Gastroesophageal sphincter (tissue), 4 donors: ENCODE measurements at places on chromosomes 7 and 10. TPM values are rescaled to one million over a fixed set of nuclear protein-coding genes. Genes with fewer than 3 reads are reported as not detected.

GRCh38 chr7:5455581-5456219, 32.1 kb upstream of the TNRC18 start:
- no peak for ATAC-seq

Gene PCDH15
- not detected for total RNA-seq

Gene AGMO
- 0.27 TPM for total RNA-seq

DNA sequence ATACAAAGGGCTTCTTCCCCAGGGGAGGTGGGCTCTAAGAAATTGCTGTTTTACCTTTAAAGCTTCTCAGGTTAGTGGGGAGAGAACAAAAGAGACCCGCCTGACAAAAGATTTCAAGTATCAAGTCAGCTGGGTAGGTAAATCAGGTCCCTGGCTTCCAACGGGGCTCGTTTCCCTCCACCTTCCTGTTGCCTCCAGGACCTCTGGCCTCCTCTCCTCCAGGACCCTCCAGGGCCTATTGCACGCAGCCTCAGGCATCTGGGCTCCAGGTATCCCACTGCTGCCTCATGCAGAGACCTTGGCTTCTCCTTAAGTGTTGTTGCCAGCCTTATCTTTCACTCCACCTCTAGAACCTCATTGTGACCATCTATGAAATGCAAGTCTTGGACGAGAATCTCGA, 2.9 kb downstream of the BNIP3 start:
- no peak for ATAC-seq

DNA sequence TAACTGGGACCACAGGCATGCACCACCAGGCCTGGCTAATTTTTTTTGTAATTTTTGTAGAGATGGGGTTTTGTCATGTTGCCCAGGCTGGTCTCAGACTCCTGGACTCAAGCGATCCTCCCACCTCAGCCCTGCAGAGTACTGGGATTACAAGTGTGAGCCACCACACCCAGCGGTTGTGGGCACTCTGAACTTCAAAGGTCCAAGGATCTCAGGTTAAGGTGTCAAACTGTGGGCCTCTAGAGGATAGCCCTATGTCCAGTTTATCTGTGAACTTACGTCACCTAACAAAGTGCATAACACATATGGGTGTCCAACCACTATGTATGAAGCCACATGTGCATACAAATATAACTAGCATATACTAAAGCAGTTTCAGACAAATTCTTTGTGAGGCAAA, 3.2 kb upstream of the IL2RA start:
- ATAC-seq, result no peak

Gene SPDYE2
- not detected for total RNA-seq

- no peak for ATAC-seq
These were observed 54.9 kb downstream of the SEMA3E start for GRCh38 chr7:83593921-83594475.

GRCh38 chr7:142104550-142105527, 6.7 kb upstream of the MGAM2 start:
- peak; percentile 41 for ATAC-seq

Gene CNTNAP2
- 3.5 TPM for total RNA-seq

- ATAC-seq, result no peak
These were observed 533.3 kb upstream of the GHITM start for GRCh38 chr10:83605783-83606630.

DNA sequence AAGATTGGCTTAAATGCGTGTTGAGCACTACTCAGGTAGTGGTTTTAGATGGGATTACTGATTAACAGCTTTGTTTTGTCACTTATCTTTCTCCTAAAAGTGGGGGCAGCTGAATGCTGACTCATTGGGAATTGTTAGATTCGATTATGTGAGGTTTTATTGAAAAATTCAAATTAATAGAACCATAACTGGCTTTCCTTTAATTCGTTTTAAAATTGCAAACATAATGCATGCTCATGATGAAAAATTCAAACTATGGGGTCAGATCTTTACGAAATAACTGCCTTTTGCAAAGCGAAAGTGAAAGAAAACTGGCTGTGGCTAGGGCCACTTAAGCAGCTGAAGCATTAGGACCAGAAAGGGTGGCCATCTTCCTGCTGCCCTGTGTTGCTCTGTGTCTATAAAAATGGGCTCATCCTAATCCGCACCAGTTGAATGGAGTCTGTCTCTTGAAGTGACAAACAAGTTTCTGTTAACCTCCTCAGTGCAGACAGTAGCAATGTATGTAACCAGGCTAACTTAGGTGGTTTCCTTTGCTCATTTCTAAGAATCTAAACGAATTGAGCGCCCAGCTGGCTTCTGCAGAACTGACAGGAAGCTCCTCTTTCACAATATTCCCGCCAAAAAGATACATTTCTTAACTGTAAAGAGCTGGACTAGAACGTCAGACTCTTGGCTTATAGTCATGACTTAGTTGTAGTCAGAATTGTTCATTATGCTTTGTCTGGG, 27.8 kb downstream of the DENND10 start:
- peak; percentile 43 for ATAC-seq

GRCh38 chr10:75065076-75065475, 46.4 kb upstream of the SAMD8 start:
- ATAC-seq, result no peak

GRCh38 chr10:115129752-115130151, 36.6 kb downstream of the ATRNL1 start:
- ATAC-seq, result no peak

- no peak for ATAC-seq
These were observed 100.1 kb upstream of the COL1A2 start for GRCh38 chr7:94294471-94295131.

Gene CDHR1
- total RNA-seq, result not detected

- ATAC-seq, result no peak
These were observed 24.8 kb upstream of the FAM171A1 start for GRCh38 chr10:15395935-15396334.

Gene NODAL
- total RNA-seq, result not detected

GRCh38 chr10:12526311-12526710, 177.0 kb downstream of the CAMK1D start:
- no peak for ATAC-seq

DNA sequence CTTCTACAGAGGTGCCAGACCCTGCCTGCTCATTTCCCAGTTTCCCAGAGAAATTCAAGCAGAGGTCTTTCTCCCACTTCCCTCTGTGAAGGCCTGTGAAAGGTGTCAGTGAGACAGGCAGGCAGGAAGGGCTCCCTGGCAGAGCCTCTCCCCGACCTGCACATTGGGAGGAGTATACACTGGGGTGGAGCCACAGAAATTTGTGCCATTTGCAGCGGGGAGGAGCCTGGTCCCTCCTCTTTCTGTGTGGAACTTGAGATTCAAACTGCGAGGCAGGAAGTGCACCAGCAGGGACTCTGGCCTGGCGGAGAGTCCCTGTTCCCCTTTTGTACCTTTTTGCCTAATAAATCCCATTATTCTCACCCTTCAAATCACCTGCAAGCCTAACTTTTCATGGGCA, 54.6 kb upstream of the OPN4 start:
- ATAC-seq, result no peak

GRCh38 chr10:11232222-11232961, 214.7 kb downstream of the CELF2 start:
- no peak for ATAC-seq

- ATAC-seq, result peak; percentile 80
These were observed 66.9 kb upstream of the AFAP1L2 start for GRCh38 chr10:114470956-114471905.

- ATAC-seq, result no peak
These were observed 28.8 kb downstream of the ANXA11 start for GRCh38 chr10:80176526-80176925.

- ATAC-seq, result no peak
These were observed 36.7 kb downstream of the LUC7L2 start for GRCh38 chr7:139396323-139396951.

Gene CYP3A5
- total RNA-seq, result 0.47 TPM

Gene SPDYE9
- total RNA-seq, result not detected

GRCh38 chr7:5334671-5335070, 51.9 kb downstream of the SLC29A4 start:
- no peak for ATAC-seq

GRCh38 chr7:145957160-145957890, 159.3 kb upstream of the CNTNAP2 start:
- no peak for ATAC-seq

DNA sequence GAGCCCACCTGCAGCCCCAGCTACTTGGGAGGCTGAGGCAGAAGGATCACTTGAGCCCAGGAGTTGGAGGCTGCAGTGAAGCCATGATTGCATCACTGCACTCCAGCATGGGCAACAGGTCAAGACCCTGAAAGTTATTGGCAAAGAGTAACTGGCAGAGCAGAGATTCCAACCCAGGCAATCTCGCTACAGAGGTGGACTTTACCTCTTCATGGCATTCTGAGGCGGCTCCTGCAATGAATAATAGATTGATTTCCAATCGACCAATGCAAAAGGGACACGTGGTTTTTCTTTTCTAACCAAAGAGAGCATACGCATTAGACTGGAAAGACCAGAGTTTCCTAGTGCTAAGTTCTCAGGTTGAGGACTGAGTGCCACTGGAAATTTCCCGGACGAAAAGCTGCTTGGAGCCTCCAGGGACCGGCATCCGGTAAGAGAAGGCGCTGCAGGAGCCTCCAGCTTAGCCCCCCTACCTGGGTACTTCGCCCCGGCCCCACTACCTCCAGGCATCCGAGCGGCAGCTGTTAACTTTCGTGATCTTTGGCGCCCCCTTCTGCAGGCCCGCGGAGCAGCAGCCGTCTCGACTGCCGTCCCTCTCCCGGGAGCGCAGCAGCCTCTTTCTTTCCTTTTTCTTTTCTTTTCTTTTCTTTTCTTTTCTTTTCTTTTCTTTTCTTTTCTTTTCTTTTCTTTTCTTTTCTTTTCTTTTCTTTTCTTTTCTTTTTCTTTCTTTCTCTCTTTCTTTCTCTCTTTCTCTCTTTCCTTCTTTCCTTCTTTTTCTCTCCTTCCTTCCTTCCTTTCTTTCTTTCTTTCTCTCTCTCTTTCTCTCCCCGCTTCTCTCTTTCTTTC, 4.1 kb downstream of the MBLAC1 start:
- no peak for ATAC-seq

Gene HACD1
- 46.7 TPM for total RNA-seq

DNA sequence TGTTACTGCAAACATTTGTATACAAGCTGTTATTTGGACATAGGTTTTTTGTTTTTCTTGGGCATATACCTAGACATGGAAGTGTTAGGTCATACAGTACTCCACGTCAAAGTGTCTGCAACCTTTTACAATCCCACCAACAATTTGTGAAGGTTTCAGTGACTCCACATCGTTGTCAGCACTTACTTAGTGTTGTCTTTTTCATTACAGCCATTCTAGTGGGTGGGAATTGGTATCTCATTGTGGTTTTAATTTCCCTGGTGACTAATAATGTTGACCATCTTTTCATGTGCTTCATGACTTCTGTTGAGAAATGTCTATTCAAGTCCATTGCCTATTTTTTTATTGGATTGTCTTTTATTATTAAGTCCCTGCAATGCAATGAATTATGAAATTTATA, 95.0 kb downstream of the UBE3C start:
- ATAC-seq, result no peak

- ATAC-seq, result no peak
These were observed 115.5 kb downstream of the LSMEM1 start for GRCh38 chr7:112596260-112596659.

DNA sequence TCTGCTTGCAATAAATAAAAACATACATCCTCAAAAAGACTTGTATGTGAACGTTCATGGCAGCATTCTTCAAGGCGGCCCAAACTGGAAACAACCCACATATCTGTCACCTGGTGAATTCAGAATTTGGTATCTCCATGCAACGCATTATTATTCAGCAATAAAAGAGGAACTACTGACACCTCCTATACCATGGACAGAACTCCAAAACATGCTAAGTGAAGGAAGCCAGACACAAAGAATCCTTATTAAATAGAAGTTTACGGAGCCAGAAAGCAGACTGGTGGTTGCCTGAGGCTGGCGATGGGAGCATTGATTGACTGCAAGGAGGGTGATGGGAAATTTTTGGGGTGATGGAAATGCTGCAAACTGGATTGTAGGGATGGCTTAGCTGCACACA, 530.8 kb upstream of the DPP6 start:
- ATAC-seq, result no peak

Gene PROSER2
- 0.62 TPM for total RNA-seq

GRCh38 chr10:121433965-121434364, 164.3 kb downstream of the FGFR2 start:
- no peak for ATAC-seq

Gene POLR2J2
- total RNA-seq, result 0.45 TPM

GRCh38 chr7:112225006-112225405, 18.5 kb downstream of the ZNF277 start:
- no peak for ATAC-seq

DNA sequence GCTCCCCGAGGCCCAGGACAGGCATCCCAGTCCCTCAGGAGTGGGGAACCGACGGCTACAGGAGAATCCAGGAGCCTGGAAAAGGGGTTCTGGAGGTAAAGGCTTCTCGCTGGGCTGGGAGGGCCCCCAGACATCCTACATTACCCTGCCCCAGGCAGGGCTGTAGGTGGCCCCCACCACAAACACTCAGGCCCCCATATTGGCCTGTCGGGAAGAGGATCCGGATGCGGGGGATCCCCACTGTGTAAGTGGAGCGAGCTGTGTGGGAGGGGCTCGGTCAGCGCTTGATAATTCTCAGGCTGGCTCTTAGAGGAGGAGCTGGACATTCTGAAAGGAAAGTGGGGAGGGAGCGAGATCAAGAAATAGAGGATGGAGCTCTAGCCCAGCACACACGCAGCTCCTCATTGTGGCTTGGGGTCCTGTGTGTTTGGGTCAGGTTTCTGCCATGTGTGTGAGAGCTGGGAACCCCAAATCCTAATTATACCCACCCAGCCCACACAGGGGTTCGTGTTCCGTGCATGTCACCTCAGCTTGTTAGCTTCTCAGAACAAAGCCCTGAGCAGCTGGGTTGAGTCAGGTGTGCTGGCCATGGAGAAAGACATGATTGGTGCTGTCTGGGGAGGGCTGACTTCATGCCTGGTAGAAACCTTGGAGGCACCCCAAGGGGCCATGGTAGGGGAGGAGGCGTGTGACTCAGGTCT, 49.4 kb downstream of the ZNF467 start:
- ATAC-seq, result no peak

DNA sequence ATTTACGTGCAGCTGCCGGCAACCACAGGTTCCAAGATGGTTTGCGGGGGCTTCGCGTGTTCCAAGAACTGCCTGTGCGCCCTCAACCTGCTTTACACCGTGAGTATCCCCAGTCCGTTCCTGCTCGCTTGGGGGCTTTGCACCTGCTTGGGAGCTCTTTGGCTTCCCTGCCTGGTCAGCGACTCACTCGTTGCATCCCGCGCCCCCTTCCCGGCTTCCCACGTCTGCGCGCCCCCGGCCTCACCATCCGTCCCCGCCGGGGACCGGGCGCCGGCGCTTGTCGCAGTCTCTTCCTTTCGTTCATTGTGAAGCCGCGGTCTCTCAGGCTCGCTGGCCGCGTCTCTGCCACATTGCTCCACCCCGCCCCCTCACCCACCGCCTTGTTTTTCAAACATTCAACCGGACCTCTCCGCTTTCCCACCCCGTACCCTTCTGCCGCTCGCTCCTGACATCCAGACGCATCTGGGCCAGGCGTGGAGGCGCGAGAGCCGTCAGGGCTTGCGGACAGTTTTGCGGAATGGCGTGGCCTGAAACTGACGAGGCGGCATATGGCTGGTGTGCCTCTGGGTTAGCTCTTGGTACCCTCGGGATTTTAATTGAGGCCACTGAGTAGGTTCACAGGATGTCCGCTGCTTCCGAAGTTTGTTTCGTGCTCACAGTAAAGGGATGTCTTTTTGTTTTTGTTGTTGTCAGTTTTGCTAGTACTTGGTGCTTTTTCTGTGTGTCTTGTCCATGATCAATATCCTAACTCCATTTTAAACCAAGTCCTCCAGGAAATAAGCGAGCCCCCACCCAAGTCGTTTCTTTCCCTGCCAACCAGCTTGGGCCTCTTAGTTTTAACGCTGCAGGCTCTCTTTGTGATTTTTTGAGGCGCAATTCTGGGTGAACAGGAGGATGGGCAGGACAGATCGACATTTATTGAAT, 639 bp downstream of the TSPAN13 start:
- peak; percentile 35 for ATAC-seq

GRCh38 chr7:23970193-23970592, 260.2 kb downstream of the STK31 start:
- ATAC-seq, result no peak
